ENCODE measurements at places on chromosomes 7 and 10.

GRCh38 chr7:8433477-8434289 is at the start of gene NXPH1:
Gene NXPH1, plus strand, starts transcription at chr7:8433609.
- no peak for DNase-seq

DNA sequence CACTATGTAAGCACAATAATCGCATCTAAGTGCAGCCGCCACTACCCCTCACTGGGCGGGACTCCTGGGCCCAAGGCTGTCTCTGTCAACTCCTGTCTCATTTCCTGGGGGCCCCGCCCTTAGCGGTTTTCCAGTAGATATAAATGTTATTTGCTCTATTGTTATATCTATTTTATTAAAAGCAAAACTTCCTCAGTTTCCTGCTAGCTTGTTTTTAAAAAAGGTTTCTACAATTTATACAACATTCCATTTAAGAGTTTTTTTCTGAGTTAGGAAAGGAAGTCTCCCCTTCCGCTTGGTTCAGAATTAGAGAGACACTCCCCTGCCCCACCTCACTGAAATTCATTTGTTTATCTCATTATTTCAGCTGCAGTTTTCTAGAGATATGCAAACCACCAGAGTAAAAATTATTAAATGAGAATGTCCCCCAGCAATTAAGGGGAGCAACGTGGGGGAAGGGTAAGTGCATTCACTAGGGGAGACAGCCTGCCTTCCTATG is 82.7 kb downstream of the RAMP3 start:
- no peak for DNase-seq

GRCh38 chr7:123573341-123573740 is 15.7 kb upstream of the NDUFA5 start:
- no peak for DNase-seq

GRCh38 chr7:143016996-143017395 is 9.9 kb downstream of the OR9A2 start:
- DNase-seq = no peak

DNA sequence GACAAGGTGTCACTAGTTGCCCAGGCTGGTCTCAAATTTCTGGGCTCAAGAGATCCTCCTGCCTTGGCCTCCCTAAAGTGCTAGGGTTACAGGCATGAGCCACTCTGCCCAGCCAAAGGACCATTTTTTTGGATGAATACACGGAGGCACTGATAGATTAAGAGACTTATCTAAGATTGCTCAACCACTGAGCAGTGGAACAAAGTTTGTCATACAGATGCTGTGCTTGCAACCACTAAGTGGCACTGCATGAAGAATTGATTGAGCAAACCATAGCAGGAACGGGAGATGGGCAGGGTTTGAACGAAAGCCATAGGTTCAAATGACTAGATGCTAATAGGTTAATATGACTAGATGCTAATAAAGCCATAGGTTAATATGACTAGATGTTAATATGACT is 61.1 kb downstream of the EBLN1 start:
- DNase-seq = no peak

DNA sequence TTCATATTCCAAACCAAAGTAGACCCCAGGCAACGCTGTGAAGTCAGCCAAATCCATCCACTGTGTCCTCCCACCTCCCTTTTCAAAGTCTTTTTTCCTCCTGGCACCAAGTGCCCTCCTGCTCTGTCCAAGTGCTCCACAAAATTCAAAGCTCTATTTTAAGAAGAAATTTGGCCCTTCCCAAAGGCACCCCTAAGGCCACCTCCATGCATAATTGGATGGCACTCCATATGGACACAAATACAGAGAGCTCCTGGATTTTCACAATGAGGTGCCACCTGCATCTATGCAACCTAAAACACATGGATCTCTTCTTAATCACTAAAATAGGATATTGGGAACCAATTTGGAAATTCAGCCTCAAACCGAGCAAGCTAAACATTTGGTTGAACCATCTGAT is 121.6 kb downstream of the RELN start:
- DNase-seq = no peak

DNA sequence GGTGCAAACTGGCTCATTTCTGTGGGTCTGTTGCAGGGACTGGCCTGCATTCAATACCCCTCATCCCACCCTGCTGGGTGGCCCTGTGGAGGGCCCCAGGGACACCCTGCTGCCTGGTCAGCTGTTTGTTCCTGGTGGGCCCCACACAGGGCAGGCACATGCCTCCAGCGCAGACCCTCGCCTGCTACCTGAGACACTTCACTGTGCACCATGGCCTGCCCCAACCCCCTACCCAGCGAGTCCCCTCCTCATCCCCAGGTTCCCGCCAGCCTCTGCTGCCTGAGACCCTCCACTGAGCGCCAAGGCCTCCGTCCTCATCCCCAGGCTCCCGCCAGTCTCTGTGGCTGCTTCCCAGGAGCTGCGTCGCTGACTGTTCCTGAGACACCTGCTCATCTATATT is 16.8 kb downstream of the GPR146 start:
- DNase-seq = no peak

DNA sequence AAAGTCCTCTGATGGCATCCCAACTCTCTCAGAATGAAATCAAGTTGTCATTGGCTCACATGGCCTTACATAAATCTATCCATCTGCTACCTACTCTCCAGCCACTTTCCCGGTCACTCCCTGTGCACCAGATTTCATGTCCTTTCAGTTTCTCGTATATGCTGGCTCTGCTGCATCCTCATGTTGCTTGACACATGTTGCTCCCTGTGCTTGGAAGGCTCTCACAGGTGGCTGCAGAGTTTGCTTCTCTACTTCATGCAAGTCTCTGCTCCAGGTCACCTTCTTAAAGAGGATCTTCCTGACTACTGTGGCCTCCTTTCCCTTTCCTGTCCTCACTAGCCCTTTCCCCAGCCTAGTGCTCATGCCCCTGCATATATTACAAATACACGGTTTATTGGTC is 48.3 kb downstream of the MRPL32 start:
- DNase-seq = no peak

DNA sequence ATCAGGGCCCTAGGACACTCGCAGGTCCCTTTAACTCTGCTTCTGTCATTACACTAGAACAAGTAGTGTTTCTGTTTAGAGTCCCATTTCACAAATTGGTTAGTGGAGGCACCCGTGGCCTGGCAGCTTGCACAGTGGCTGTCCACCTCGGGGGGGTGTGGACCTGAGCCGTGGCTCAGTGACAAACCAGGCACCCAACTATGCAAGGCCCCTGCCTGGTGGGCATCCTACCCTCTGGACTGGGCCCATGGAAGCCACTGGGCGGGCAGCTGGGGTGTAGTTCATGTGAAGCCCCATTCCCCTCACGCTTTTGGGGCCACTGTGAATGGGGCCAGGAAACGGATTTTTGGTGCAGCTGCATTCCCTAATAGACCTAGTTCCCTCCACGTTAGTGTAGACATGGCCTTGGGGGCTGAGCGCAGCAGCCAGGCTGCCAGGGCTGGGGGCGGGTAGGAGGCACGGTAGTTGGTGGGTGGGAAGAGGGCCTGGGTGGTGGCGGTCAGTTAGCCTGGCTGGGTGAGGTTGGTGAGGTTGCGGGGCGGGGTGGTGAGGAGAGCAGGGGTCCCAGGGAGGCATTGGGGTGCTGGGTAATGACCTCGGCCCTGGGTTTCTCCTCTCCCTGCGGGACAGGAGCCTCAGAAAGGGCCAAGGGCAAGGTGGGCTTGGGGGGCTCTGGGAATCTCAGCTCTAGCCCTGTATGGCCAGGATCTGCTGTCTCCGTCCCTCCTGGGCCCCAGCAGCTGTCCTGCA is 18.7 kb downstream of the ZNF316 start:
- DNase-seq = no peak

DNA sequence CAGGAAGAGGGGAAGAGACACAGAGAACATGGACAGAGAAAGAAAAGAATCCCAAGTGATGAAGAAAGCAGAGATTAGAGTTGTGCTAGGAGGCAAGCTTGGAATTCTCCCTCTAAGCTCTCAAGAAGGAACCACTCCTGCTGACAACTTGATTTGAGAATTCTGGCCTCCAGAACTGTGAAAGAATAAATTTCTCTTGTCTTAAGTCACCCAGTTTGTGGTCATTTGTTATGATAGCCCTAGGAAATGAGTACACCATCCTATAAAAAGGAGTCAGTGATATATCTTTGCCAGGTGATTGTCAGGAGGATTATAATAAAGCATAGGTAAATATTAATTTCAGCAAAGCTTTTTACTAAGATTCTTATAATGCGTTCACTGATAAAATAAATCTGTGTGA is 82.7 kb upstream of the TFEC start:
- no peak for DNase-seq

All from activated CD4-positive, alpha-beta T cell treated with anti-CD3 and anti-CD28 coated beads, Interleukin-2, amount 50 U/mL, for 48 hours (primary cell).